Pulmonary artery endothelial cell (primary cell): ENCODE measurements at places on chromosomes 3 and 15. TPM values are rescaled to one million over a fixed set of nuclear protein-coding genes. Genes with fewer than 3 reads are reported as not detected.
A peak's percentile ranks its signal among the peaks of the same experiment; 100 is the strongest.

DNA sequence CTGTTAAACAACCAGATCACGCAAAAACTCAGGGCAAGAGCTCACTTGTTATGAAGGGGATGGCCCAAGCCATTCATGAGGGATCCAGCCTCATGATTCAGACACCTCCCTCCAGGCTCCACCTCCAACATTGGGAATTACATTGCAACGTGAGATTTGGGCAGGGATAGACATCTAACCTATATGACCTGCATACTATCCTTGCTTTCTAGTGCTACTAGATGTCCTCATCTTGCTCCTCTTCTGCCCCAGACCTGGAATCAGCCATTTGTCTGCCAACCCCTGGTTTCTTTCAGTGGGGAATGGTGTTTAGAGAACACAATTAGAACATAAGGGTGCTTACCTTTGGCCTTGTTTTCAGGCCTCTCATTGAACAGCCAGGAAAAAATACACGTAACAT, 63.2 kb downstream of the RPN1 start:
- no peak for DNase-seq

WDR72 gene
- total RNA-seq, result not detected in 2 replicates

- DNase-seq, result no peak
Observed at GRCh38 chr15:92332125-92332899, 61.4 kb upstream of the ST8SIA2 start.

CGNL1 gene
- total RNA-seq, result 43.8 and 50.1 TPM in 2 replicates

DNA sequence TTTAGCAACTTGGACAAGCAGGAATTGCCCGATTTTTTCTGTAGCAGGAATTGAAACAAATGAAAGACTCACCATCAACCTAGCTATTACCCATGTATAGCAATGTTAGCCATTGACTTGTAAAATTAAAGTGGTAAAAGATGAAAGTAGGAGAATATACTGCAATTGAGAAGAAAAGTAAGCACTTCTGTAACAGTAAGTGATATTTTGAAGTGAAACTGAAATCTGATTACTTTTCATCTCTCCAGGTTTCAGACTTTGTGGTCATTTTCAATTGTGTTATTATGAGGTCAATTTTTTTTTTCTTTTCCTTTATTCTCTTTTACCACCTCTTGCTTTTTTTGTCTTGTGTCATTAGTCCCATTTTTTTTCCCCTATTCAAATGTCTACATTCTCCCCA, 1078.2 kb downstream of the ZPLD1 start:
- DNase-seq, result no peak

DNA sequence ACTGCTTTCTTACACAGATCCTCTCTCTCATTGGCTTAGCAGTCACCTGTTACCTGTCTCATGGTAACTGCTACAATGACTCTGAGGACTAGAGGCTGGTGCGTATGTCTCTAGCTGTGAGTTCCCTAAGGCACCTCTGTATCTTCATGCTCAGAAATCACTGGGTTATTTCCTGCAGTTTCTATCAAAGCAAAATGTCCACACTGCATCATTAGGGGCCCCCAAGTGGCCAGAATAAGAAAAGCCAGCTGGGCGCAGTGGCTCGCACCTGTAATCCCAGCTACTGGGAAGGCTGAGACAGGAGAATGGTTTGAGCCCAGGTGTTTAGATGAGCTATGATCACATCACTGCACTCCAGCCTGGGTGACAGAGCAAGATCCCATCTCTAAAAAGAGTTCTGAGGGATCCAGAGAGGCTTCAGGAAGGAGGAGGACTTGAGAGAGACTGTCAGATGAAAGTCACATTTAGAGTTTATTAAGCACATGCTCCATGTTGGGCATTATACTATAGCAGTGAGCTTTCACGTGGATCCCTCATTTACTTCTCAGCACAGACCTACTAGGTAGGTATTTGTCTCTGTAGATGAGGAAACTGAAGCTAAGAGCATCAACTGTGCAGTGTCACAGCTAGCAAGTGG, 2.3 kb upstream of the VPS18 start:
- DNase-seq, result no peak

DNA sequence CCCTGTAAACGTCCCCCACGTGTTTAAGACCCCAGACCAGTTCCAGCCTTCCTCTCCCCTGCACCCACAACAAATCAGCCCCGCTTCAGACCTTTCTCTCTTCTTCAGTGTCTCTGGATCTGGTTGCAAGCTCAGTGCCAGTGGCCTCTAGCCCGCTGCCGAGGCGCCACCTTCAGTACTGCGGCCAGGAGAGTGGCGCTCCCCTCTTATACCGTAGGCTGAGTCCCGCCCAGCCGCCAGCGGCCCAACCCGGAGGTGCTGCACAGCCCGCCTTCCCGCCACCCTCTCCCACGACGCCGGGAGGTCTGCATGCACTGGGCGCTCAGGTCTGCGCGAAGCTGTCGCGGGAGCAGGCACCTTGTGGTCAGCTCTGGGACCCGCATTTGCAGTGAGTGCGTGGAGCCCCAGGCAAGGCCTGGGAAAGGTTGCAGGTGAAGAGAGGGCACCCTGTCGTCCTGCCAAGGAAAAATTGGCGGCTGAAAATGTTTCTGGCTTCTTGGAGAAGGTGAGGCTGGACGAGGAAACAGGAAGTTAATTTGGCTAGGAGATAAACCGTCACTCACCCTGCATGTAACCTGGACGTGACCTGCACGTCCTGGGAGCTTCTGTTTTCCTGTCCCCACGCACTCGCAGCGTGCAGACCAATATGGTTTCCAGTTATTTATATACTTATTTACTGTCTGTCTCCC, at the start of gene C2CD4B:
TSS of gene C2CD4B (minus strand) at position 182 of the 689 bp plus-strand sequence. CDS start 301 bp downstream, outside the sequence.
- no peak for DNase-seq

DNA sequence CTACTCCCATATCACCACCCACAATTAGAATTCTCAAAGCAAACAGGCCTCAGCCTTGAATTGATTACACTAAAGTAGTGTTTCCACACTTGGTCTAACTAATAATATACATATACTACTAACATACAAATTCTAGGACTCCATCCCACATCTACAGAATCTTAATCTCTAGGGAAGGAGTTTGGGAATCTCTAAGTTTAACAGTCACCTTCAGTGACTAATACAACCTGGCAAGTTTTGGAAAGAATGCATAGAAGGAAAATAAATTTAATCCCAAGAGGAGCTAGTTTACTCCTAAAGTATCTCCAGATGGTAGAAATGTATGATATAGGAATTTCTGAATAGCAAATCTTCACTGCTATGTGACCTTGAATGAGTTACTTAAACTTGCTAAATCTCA, 9.1 kb downstream of the CLPX start:
- no peak for DNase-seq

CIB2 gene
- 1.4 and 1.6 TPM in 2 replicates for total RNA-seq

- DNase-seq, result no peak
Observed at GRCh38 chr3:45012577-45012976, 13.5 kb upstream of the CLEC3B start.

DNA sequence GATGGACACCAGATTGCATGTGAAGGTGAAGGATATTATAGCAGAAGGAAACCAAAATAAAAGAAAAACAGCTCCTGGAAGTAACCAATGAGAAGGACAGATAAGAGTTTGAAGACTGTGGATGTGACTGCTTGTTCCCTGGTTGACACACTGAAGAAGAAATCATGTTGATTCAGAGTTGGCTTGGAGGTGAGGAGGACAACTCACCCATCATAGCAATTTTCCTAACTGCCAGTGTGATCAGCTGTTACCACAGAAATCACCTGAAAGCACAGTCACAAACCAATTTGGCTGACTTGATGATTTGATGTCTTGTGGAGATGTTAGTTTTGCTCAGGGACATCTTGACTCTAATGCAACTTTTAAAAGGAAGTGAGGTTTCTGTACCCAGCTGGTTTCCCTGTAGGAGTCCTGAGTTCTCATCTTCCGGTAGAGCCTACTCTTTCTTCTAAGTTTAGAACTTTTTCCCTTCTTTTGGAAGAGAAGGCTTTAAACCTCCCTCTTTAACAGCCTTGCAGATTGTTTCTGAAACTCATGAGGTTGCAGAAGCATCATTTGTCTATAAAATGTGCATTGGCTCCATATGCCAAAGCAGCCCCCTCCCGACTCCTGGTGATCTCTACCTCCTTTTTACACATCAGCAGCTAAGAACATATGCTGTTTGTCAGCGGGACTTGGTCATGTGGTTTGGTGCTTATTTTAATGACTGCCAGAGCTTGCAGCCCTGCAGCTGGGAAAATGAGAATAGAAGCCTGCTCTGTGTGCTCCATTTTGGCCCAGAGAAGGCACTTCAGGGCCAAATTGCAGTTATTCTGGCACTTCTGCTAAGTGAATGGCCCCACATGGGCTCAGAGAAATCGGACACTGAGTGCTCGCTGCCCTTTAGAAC, 10.3 kb downstream of the ATG7 start:
- no peak for DNase-seq

DNA sequence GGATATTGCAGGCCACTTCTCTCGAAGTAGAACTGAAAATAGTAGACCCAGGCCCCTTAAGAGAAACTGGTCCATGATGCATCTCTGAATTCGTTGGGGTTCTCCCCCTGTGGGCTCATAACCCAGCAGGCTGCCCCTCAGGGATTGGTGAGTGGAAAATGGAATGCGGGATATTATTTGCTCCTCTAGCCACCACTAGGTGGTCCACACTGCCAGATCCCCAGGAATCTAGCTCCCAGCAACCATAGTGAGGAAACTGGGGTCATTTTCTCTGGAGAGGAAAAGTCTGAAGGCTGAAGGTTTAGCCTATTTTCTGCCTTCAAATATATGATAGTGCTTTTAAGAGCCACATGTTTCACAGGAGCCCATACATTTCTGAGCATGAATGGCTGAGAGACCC, 6.7 kb downstream of the CX3CR1 start:
- no peak for DNase-seq

DNA sequence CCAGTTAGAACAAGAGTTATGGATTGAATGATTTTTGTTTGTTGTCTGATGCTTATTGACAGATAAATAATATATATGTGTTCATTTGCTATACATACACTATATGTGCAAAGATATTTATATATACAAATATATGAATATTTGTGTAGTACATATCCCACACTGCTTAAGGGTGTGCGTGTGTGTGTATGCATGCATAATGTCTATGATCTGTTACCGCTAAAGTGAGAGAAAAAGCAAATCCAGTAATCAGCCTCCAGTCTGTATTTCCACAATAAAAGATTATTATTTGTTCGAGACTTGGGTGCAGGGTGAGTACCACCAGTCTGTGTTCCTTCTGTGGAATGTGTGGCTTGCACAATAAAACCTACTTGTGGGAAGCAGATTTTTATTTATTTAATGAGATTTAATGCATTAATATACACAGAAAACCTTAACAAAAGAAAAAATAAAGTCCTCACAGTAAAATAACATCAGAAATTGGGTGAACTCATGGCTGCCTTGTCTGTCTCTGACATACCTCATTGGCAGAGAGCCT, 366.0 kb upstream of the TBL1XR1 start:
- no peak for DNase-seq

GRCh38 chr15:39682366-39682765, 100.3 kb downstream of the FSIP1 start:
- no peak for DNase-seq

GRCh38 chr3:71891483-71891882, 106.5 kb upstream of the PROK2 start:
- DNase-seq, result no peak

- no peak for DNase-seq
Observed at GRCh38 chr3:183318877-183319276, 65.8 kb downstream of the B3GNT5 start.

C3orf85 gene
- total RNA-seq, result not detected in 2 replicates

DNA sequence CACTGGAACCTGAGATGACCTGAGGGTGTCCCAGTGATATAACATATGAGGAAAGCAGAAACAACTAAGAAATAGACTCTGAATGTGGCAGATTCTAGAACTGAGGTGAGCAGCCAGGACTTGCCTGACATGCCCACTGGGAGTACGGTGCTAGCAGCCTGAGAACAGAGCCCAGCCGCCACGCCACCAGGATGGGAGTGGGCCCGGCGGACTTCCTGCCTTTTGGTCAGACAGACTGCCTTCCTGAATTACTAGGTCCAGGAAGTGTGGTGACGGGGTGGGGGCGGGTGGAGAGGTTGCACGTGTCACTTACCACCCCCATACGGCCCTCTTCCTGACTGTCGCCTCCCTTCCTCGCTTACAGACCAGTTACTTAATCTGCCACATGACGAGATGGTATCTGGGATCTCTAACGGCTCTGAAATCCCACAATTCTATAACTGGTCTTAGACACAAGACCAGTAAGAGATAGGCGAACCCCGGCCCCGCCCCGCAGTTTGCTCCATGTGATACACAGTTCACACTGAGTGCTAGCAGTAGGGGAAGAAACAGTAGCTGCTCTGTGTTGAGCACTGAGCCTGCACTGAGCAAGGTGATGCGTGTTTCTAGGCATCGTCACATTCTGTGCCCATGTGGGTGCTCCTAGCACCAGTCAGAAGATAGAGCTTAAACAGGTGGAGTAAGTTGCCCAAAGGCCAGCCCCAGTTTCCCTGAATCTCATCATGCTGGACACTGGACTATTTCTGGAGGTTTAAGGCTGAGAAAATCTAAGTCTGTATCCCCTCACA, 95.7 kb downstream of the CPN2 start:
- peak; percentile 81 for DNase-seq

KIAA1143 gene
- total RNA-seq, result 17.8 and 18.7 TPM in 2 replicates

GRCh38 chr15:25240461-25241021, 198.3 kb downstream of the UBE3A start:
- no peak for DNase-seq

- DNase-seq, result no peak
Observed at GRCh38 chr3:177602601-177603147, 405.4 kb upstream of the TBL1XR1 start.

GRCh38 chr3:156631323-156631722, 43.1 kb upstream of the TIPARP start:
- DNase-seq, result no peak

GUCA1C gene
- not detected in 2 replicates for total RNA-seq

GRCh38 chr3:151276687-151277042, 1.7 kb downstream of the P2RY14 start:
- DNase-seq, result no peak

MYO1E gene
- total RNA-seq, result 115 and 117 TPM in 2 replicates

DNA sequence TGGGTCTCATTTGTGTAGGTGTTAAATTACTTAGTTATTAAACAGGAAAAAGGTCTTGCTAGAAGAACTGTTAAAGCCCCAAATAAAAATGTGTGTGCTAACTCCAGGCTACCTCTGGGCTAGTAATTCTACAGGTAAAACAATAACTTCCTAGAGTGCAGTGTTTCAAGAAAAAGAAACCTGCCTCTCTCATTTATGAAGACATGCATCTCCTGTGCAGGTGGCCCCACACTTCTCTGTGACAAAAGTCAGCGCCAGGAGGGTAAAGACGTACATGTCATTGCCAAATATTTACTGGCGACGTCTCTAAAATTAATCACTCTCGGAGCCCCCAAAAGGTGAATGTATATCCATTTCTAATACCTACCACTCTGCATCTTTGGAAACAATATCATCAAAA, 131.7 kb downstream of the FOXP1 start:
- DNase-seq, result no peak

PLCL2 gene
- total RNA-seq, result 12.1 and 15.6 TPM in 2 replicates

GRCh38 chr3:151772825-151773480, 39.2 kb downstream of the AADACL2 start:
- DNase-seq, result no peak

DNA sequence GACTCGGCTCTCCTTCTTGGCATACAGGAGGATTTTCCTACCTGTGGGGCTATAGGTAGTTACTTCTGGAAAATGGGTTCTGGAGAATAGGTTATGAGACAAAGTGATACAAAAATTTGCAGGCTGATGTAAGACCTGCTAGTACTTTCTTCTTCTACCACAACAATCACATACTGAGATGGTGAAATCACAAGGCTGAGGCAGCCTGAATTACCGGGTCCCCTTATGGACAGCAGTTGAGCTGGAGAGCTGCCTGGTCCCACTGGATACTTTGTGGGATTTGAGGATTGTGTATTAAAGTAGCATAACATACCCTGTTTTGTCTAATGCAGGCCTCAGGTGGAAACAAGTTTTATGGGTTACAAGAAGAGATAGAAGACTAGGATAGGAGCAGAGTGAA, 86.5 kb upstream of the FAM98B start:
- no peak for DNase-seq

- DNase-seq, result no peak
Observed at GRCh38 chr3:73403444-73403843, 221.3 kb downstream of the PDZRN3 start.
